Type B pancreatic cell (in vitro differentiated cells): ENCODE measurements at places on chromosomes 11 and 22.
A peak's percentile ranks its signal among the peaks of the same experiment; 100 is the strongest.

DNA sequence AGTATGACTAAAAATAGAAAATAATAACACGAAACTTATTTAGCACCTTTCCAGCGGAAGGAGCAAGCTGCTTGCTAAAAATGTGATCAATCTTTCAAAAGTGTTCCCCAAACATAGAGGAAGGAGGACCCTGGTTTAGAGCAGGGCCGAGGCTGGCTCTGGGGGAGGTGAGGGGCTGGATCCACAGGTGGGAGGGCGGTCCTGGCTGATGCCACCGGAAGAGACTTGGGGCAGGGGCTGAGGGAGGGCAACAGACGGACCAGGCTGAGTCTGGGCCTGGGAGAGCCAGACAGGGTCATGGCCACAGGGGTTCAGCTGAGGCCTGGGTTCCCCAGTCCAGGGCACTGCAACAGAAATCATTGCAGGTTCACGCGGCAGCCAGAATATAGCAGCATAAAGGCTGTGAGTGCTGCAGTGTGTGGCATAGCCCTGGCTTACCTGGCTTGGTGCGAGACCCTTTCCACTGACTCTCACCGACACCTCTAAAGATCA lies 143.3 kb downstream of the CACNA1I start:
- H3K27ac ChIP-seq, result no peak overlapping the region
- peaks cover 41% of the 10 kb centered on the region for H3K27me3 ChIP-seq
- H3K4me3 ChIP-seq, result no peak overlapping the region
- no peaks in the 10 kb centered on the region for H3K36me3 ChIP-seq

DNA sequence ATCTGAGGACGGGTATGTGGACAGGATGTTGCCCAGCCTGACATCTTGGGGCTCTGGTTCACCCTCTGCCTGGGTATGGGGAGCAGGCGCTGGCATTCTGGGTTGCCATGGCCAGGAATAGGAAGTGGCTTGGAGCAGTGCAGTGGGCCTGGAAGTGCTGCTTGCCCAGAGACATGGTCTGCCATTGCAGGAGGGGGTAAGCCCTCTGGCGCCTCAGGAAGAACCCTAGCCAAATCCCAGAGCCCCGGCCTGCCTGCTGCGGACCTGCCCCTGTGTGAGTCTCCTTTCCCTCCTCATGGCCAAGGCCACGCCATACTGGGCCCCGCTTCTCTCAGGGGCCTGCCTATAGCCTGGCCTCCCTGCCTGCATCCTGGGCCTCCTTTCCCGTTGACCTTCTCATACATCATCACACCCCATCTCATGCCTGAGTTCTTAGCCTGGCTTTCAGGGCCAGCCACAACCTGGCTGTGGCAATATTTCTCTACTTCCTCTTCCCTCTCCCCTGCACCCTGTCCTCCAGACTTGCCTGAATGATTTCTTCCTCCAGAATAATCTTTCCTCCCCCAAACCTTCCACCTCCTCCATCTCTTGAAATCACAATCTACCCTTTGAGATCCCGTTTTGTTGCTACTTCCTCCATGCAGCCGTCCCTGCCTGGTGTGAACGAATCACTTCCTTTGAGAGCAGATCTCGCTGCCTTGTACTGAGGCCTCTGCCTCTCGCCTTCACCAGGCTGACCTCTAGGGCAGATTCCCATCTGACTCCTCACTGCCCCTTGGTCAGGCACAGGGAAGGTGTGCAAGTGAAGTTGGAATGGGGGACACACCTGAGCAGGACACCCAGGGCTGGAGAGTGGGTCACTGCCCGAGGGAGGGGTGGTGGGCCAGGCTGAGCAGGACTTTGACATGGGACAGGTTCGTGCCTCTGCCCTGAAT lies 5.2 kb downstream of the CAPN5 start:
- peak; percentile 63 for DNase-seq
- peaks cover 31% of the 10 kb centered on the region for H3K4me1 ChIP-seq
- no peaks in the 10 kb centered on the region for H3K36me3 ChIP-seq
- peaks cover 6% of the 10 kb centered on the region for H3K27me3 ChIP-seq

- no peak overlapping the region for H3K4me3 ChIP-seq
- peaks cover 27% of the 10 kb centered on the region for H3K4me1 ChIP-seq
These were observed 60.2 kb downstream of the SMIM38 start for GRCh38 chr11:69215784-69216415.

DNA sequence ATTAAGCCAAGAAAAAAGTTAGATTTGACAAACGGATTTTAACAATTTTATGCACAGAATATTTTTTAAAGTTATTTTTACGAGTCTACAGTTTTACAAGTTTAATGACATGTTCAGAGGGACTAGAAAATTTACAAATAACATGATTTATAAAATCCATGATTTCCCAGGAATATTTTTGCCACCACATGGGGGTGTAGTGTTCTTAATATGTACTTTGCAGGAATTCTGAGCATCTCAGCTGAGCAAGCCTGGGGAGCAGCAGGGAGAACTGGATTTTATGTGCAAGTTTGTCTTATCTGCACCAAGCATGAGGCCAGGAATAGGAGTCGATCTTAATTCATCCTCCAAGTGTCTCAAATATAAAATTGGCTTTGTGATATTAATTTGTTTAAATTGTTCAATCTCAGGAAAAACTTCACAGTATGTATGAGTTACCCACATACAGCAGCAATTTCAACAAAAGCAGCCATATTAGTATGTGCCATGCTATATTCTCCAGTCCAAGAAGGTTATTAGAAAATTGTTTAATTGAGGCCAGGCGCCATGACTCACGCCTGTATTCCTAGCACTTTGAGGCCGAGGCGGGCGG lies 826.3 kb downstream of the DLG2 start:
- H3K4me1 ChIP-seq, result no peaks in the 10 kb centered on the region
- H3K4me3 ChIP-seq, result no peak overlapping the region
- no peak for DNase-seq
- H3K27ac ChIP-seq, result no peak overlapping the region
- H3K36me3 ChIP-seq, result no peaks in the 10 kb centered on the region
- H3K27me3 ChIP-seq, result no peaks in the 10 kb centered on the region
